Hematopoietic multipotent progenitor cell treated with erythropoietin and hydrocortisone succinate and interleukin-3 and kit ligand, for 6 days (in vitro differentiated cells): ENCODE measurements at places on chromosomes 6 and 20.
A peak's percentile ranks its signal among the peaks of the same experiment; 100 is the strongest.

- DNase-seq: peak; percentile 81
Observed at GRCh38 chr6:135675862-135676261, 175.6 kb upstream of the PDE7B start.

GRCh38 chr20:41889126-41889843 lies 271.1 kb upstream of the CHD6 start:
- no peak for DNase-seq

DNA sequence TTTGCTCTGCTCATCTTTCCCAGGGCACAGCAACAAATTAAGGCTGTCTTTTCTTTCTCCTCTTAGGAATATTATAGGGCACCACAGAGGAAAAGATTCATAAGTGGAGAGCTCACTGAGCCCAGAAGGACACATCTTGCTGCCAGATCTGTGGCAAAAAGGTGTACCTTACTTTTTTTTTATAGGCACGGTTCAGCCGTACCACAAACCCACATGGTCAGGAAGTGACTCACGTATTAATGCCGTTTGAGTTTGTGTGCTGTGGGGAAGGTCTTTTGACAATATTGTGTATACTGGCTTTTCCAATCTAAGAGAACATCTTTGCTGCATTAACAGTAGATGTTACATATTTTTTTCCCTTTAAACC lies 28.4 kb downstream of the PAQR8 start:
- peak; percentile 85 for DNase-seq

GRCh38 chr20:20078041-20078440 lies 25.7 kb downstream of the CFAP61 start:
- DNase-seq: no peak

DNA sequence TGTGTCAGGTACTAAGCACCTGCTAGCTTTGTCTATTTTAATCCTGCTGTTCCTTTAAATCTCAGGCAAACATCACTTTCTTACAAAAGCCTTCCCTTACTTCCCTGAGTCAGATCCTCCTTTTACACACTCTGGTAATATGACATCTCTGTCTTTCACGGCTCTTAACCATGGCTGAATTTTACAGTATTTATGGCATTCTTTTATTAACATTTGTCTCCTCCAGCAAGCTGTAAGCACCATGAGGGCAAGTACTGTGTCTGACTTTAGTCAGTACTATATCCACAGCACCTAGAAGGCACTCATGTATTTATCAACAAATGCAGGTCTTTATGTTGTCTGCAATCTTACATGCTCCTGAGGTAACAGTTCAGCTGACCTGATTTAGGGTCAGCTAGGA lies 33.7 kb upstream of the HBS1L start:
- DNase-seq: peak; percentile 39

DNA sequence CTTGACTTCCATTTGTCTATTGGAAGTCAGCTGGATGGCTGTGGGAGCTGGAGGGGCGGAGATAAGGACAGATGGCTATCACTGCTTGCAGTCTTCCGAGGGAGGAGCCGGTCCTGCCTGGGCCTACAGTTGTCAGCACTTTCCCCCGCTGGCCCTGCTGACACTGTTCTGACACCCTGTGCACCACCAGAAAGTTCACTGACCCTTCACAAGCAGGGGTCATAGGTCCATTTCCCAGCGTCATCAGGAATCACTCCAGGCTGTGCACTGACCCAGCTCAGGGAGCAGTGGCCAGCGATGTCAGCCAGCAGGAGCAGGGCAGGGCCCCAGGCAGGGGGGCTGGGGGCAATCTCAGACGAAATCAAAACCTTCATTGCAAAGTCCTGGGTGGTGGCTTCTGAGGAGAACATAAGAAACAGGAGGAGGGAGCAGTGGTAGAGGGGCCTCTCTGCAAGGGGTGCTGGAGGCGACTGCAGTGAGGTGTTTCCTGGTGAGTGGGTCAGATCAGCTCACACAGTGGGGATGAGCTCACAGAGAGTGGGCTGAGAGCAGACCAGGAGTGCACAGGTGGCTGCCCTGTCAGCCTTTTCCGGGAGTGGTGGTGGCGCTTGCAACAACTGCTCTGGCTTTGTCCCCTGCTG lies 26.5 kb upstream of the PLEKHG1 start:
- no peak for DNase-seq
